ENCODE measurements at places on chromosomes 1 and 21.

GRCh38 chr1:46412893-46413595 lies 18.9 kb downstream of the FAAH start:
- DNase-seq, result no peak

DNA sequence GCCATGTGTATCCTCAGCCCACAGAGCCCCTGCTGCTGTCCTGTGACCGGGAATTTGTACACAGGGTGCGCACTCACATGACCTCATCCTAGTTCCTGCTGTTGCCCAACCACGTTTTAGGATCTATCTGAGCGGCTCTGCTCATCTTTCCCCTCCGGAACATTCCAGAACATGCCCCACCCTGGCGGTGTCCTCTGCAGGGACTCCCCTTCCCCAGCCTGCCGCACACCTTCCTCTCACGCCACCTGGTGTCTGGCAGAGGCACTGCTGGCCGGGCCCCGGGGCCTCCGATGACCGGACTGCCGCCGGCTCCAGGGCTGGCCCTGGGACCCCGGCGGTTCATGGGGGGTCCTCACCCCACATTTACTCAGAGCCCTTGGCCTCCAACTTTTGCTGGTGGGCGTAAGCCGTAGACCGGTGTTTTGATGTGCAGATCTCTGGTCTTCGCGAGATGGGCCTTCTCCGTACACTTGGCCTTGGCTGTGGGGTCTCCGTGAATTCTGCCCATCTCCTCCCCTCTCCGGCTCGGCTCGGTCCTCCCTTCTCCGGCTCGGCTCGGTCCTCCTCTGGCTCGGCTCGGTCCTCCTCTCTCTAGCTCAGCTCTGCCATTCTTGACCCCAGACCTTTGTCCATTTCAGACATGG lies 29.5 kb downstream of the ARHGEF16 start:
- no peak for DNase-seq

DNA sequence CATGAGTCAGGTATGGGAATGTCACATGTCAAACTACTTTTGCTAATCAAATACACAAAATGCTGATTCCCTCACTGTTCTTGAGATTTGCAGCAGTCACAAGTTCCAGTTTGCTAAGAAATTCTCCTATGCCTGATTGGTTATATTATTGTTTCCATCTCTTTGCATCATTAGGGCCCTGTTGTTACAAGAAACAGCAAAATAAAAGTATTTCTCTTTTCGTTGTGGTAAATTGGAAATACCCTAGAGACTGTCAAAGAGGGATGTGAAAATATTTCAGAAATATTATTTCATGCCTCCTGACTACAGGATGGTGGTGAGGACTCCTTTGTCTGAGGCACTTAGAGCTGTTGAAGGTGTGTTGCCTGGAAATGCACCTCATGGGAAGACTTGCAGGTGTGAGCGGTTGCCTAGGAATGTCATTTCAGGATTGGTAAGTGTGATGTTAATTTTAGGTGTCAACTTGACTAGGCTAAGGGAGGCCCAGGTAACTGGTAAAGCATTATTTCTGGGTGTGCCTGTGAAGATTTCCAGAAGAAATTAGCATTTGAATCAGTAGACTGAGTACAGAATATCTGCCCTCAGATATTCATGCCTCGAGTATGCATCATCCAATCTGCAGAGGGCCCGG lies 117.4 kb downstream of the ROR1 start:
- DNase-seq, result no peak

- no peak for DNase-seq
Measured at GRCh38 chr1:6116137-6116536, 64.0 kb downstream of the CHD5 start.

DNA sequence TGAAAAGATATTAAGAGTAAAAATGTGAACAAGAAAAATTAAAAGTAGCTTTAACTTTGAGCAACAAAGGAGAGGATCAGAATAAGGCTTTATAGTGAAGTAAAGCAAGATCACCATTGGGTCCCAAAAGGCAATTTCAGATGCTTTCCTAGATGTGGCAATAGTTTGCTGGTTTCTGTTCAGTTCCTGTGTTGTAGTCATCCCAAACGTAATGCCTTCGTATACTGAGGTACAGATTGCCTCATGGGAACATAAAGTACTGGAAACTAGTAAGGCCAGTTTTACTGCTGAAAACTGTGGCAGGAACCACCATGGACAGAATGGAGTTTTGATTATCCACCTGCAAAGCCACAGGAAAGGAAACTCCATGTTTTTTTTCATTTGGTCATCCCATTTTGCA lies 283.5 kb upstream of the SGIP1 start:
- no peak for DNase-seq

DNA sequence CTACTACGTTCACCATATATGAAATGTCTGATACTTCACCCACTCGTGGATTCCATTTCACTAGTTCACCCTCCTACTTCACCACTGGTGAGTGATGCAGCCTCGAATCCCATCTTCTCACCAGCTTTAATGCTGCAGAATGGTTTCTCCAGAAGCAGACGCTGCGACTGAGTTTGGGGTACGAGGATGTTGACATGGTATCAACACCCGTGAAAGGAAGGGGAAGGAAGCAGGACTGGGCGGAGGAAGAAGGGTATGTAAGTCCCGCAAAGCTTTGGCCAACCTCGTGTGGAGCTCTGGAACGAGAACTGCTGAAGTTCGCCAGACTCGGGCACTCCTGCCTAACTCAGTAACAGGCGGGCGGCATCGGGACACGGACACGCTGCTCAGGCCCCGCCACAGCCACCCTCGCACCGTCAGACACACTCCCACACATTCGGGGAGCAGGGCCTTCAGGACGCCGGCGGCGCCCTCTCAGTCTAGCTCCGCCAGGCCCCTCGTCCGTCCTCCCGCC lies 833 bp upstream of the DIP2A start:
- no peak for DNase-seq

GRCh38 chr1:167863921-167864279 lies 50.0 kb downstream of the ADCY10 start:
- no peak for DNase-seq

GRCh38 chr1:66692681-66693080 lies 59.6 kb upstream of the DYNLT5 start:
- DNase-seq, result no peak

GRCh38 chr1:69519006-69519405 lies 48.7 kb upstream of the LRRC7 start:
- no peak for DNase-seq

- DNase-seq, result no peak
Measured at GRCh38 chr1:100360790-100361510, 8.6 kb downstream of the CDC14A start.

GRCh38 chr1:31669433-31669785 lies 24.7 kb upstream of the PEF1 start:
- no peak for DNase-seq

GRCh38 chr1:186094172-186094571 lies 280.9 kb downstream of the TPR start:
- no peak for DNase-seq

DNA sequence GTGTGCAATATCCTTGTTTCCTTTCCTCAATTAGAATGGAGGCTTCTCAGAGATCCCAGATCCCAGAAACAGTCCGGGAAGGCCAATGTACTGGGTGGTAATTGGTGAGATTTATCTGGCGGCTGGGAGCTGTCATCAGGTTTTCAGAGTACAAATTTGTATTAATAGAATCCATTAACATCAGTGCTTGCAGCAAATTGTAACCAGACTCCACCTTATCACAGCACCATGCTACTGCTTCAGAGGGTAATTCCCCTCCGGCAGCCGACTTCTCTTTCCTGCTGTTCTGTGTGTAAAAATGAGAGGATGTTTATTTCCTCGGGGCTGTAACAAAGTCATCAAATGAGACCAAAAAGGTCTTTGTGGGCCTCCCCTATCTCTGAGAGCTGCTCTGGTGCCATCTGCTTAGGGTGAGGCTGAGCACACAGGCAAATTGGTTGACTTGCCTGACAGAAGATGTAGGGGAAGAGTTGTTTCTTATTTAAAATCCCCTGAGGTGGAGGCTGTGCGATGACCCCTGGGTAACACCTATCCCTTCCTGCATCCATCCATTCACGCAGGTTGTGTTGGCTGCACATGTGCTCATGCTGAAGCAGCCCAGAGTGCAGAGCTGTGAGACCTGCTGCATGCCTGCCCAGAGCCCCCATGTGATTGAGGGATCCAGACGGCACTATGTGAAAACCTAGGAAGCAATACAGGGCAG lies 19.2 kb downstream of the NFASC start:
- DNase-seq, result no peak

GRCh38 chr1:65431111-65431705 lies 10.7 kb downstream of the LEPR start:
- DNase-seq, result no peak

GRCh38 chr1:94612525-94613204 lies 71.1 kb upstream of the F3 start:
- DNase-seq, result no peak

Measured in NCI-H510A (cell line).